NK-92 treated with Interleukin-12 subunit alpha and Interleukin-12 subunit beta, amount 100 ng/mL, for 24 hours (cell line): ENCODE measurements at places on chromosomes 5 and 9.

- DNase-seq, result no peak
Observed at GRCh38 chr5:67234671-67235176, 38.1 kb upstream of the CD180 start.

GRCh38 chr5:134917070-134917815 lies 12.3 kb downstream of the PCBD2 start:
- DNase-seq, result no peak

GRCh38 chr9:138061631-138062030 lies 184.0 kb downstream of the CACNA1B start:
- DNase-seq, result no peak

DNA sequence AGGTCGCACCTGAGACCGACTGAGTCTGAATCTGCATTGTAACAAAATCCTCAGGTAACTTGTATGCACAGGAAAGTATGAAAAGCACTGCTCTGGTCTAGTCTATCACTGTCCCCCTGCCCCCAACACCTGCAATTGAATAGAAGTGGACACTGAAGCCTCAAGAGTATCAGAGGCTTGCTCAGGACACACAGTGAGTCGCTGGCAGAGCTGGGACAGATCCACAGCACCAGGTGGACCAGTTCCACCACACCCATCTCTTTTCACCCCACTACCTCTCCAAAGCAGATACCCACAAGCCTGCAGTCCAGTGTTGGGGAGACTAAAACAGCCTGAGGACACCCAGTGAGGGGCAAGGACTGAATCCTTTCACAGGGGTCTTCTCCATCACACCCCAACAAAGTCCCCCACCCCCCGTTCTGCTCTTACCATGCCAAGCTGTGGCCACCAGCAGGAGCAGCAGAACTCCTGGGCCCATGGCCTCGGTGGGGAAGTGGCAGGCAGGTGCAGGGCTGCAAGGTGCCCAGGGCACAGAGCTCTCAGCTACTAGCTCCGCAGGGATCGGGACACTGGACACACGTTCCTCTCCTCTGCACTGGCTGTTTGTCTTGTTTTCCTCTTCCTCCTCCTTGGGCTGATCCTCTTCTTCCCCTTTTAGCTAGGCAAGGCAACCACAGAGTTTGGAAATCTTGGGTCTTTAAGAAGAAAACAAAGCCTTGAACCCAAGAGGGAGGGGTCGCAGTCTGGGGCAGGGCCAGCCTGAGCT lies at the start of gene CSF1R:
Gene CSF1R, minus strand, starts transcription at position 605 of the 766 bp plus-strand sequence. Its CDS starts 127 bp downstream, at position 478.
- no peak for DNase-seq

GRCh38 chr9:97474372-97474925 lies 27.0 kb upstream of the TMOD1 start:
- no peak for DNase-seq

DNA sequence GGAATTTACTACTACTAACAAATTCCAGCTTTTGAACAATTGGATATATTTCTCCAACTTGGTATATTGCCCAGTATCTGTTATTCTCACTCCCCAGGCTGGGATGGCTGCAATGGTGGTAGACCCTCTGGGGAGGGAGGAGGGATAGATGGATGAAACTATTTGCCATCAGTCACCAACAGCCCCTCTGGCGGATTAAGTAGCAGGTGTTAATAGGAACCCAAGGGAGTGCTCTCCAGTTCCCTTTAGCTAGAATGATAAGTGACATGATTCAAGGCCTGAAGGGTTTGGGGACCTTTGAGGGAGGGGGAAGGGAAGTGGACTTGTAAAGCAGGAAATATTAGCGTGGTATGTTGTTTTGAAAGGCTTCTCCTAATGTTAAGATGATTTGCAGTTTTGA lies 824.0 kb upstream of the ARRDC3 start:
- DNase-seq, result no peak

- no peak for DNase-seq
Observed at GRCh38 chr9:129561594-129562281, 59.2 kb downstream of the C9orf50 start.

DNA sequence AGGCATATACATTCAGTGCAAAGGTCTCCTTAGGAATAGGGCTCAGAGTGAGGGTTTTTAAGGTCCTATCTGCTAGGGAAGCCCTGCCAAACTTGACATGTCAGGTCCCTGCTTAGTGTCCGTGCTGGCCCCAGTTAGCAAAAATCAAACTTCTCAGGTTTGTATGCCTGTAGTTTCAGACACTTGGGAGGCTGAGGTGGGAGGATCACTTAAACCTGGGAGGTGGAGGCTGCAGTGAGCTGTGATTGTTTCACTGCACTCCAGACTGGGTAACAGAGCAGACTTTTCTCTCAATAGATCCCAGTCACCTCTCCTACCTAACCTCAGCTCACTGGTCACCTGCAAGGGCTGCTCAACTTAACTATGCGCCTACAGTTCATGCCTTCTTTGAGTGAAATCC lies 18.7 kb upstream of the TMEM245 start:
- no peak for DNase-seq

DNA sequence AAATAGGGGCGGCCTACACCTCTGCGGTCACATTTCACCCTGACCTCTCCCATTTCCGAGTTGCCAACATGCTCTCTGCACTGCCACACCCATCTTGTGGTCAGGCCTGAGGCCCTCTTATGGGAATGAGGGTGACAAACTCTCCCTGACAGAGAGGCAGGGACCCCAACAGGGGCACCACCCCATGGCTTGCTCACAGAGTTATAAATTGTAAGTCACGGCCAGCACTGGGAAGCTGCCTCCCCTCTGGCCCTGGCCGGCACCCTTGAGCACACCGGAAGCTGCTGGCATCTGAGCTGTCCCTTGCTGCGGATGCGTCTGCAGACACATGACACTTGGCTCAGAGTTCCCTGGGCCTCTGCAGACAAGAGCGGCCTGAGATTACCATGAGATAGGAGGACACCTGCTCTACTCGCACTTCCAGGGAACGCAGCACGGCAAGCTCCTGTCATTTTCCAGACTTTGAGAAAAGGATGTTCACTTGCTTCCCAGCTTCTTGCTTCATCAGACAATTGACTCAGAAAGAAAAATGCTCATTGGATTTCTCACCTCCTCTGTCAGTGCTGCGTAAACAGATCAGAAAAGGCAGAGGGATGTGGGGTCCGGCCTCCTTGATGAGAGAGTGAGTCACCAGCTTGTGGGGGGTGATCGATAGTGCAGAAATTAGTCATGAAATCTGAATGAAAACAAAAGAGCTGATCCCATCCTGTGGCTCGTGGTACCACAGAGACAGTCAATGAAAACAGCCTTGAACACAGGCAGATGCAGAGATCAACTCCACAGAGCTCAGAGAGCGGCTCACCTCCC lies 269.8 kb downstream of the SYK start:
- no peak for DNase-seq

- no peak for DNase-seq
Observed at GRCh38 chr9:105216440-105217178, 27.8 kb upstream of the SLC44A1 start.

GRCh38 chr9:18274693-18275092 lies 199.3 kb upstream of the ADAMTSL1 start:
- DNase-seq, result no peak

GRCh38 chr9:90867101-90867500 lies 65.5 kb downstream of the SYK start:
- DNase-seq, result no peak

- no peak for DNase-seq
Observed at GRCh38 chr9:76403352-76403751, 9.1 kb upstream of the RFK start.

- DNase-seq, result no peak
Observed at GRCh38 chr9:121718084-121718483, 66.7 kb downstream of the DAB2IP start.

DNA sequence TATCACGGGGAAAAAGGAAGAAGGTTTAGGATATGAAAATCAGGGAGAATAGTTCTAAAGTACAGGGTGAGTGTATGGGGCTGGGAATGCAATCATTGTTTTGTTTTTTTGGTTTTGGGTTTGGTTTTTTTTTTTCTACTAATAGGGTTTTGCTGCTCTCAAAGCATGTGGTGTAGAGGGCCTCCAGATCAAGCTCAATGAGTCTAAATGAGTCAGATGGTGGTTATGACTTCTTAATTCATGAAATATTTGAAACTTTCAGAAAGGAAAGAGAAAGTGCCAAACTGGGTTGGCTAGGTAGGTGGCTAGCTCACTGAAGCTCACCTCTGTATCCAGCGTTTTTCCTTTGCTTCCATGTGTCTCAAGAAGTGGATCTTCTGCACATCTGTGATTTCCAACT lies 10.7 kb downstream of the OR1L8 start:
- DNase-seq, result no peak

DNA sequence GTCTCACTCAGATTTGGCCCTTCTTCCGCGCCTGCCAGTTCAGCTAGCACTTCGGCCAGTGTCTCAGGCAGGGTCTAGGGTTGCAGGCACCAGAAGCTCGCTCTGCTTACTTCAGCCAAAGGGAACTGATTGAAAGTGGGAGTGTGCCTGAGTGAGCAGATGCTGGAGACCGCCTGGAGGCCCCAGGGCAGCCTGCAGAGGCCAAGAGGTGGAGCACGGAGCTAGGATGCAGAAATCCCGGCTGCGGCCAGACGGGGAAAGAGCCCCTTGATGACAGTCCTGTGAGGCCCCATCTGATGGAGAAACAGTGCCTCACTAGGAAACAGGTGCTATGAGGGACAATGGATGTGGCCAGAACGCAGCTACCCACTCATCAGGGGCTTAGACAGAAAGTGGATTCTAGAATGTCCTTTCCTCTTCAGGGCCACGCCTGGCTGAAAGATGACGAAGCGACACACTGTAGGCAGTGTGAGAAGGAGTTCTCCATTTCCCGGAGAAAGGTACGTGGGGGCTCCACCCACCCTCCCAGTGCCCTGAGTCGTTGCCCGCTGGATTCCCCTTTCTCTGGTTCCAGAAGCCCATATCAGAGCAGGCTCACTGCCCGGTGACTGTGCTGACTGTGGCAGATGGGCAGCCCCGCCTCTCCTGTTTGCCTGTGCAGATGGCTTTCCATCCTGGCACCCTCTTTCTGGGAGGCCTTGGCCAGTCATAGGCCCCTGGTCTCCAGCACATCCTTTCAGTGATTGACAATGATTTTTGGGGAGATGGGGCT lies 16.1 kb downstream of the HNRNPH1 start:
- DNase-seq, result no peak

GRCh38 chr9:96417051-96417586 lies 1.1 kb downstream of the ZNF367 start:
- DNase-seq, result peak; percentile 80

DNA sequence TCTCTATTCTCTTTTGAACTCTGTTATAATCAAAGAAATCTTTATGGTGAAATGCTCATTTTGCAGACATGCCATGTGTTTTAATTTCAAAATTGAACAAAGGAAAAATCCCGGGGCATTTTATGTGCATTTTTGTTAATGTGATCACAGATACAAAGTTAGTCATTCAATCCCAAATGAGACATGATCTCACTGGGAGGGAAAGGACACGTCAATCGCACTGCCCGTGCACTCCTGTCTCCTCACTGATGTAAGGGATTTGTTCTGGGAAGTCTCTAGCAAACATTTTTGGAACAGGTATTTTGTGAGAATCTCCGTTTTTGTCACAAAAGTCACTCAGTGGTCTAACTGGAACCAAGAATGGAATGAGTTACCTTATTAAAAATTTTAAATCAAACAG lies 97.9 kb upstream of the RANBP6 start:
- no peak for DNase-seq

DNA sequence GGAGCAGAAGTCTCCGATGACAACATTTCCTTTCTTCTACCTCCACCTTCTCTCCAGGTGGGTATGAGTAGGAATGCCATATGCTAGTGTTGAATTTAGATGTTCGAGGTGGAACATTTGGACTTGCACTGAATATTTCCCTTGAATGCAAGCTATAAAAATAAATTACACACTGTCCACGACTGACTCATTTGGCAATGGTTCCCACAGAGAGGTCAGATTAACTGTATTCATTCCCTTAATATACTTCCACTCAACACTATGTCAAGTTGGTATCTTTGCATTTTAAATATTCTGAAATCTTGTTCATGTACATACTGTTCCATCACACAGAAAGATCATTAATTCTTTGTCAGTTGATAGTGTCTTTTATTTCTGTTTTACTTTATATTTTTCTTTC lies 222.6 kb upstream of the PIK3R1 start:
- DNase-seq, result no peak

DNA sequence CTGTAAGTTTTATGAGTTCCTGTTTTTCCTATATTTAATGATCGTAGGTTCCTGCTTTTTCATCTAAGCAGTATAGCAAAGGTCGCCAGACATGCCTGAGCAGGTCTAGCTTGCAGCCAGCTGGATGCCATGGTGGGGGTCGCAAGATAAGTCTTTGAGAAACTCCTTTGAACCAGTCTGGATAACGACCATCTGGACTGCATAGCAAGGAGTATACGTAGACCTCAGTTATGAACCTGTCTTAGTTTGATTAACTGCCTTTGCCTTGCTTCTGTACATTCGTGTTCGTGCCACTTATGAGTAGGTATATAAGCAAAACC lies 8.4 kb upstream of the SPATA31E1 start:
- no peak for DNase-seq

GRCh38 chr5:178637356-178638074 lies 10.7 kb upstream of the CLK4 start:
- no peak for DNase-seq

DNA sequence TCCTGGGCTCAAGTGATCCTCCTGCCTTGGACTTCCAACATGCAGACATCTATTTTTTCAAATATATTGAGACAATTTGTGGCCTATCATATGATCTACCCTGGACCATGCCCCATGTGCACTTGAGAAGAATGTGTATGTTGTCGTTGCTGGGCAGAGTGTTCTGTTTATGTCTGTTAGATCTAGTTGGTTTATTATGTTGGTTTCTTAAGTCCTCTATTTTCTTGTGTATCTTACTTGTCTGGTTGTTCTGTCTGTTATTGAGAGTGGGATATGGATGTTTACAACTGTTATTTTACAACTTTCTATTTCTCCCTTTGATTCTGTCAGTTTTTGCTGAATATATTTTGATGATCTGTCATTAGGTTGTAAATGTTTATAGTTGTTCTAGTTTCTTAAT lies 10.2 kb upstream of the TMEM171 start:
- DNase-seq, result no peak

DNA sequence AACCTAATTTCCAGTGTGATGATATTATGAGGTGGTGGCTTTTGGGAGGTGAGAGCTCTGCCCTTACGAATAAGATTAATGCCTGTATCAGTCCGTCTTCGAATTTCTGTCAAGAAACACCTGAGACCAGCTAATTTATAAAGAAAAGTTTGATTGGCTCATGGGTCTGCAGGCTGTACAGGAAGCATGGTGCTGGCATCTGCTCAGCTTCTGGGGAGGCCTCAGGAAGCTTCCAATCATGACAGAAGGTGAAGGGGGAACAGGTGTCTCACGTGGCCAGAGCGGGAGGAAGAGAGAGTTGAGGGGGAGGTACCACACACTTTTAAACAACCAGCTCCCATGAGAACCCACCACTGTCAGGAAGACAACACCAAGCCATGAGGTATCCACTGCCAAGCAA lies 46.9 kb downstream of the C9orf50 start:
- DNase-seq, result no peak

DNA sequence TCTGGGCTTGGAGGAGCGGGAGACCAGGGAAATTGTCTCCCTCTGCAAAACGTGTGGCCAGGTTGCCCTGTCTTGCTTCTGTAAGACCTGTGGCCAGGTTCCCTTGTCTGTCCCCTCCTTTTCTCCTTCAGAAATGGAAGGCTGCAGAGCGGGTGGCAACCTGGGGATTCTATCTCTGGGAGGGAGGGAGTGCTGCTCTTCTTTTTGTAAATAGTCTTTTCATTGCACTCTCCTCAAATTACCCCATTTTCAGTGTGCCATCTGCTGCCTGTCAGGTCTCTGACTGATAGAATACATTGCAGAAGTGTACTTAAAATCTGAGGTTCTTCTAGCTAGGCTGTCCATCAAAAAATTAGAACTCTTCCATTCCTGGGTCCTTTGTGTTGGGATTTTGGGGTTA lies 126.0 kb downstream of the GABRB2 start:
- DNase-seq, result no peak

GRCh38 chr5:36945687-36946086 lies 69.1 kb downstream of the NIPBL start:
- DNase-seq, result no peak
